ENCODE measurements at places on chromosomes 13 and 19.

GRCh38 chr19:20444202-20444885 is 121.2 kb downstream of the ZNF737 start:
- no peak for DNase-seq

DNA sequence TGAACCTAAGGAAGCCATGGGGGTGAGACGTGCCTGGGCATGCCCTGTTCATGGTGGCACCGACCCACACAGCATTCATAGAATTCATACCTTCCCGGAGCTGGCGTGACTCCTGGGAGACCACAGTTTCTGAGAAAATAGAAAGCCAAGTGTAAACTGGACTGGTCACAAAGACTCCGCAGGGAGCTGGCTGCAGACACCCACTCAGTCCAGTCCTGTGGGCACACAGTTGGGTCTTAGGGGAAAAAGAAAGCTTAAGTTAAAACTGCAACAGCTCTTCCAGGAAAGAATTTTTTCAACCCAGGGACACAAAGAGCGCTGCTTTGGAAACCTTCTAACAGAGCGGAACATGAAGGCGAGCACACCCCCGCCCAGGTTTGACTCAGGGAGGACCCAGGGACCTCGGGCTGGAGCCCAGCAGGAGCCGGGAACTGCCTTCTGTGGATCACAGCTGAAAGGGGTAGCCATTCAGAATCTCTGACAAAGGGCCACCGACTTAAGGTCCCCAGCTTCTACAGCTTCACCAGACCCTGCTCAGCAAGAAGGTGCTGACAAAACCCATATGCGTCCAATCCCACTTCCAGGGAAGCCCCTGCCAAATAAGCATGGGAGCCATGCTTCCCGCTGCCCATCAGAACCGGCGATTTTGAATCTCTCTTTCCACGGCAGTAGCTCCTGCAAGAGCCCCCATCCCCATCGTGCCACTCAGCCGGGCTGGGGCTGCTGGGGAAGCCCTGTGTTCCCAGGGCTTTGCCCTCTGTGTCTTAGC is 183.7 kb downstream of the COL4A1 start:
- peak; percentile 50 for DNase-seq

DNA sequence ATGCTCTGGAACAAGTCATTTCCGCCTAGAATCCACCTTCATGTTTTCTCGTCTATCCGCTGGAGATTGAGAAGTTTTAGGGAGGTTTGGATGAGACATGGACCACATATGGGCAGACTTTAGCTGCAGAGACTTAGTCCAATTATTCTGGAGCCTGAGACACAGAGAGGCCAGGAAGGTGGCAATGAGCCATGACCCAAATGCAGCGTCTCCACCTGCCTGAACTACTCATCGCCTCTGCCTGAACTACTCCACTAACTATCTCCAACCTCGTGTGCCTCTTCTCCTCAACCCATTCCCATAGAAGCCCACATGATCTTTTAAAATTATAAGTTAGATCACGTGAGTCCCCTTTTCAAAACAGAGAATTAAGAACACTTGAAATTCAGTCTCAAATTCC is 5.6 kb downstream of the PLEKHA4 start:
- no peak for DNase-seq

GRCh38 chr13:35781036-35782000 is 304.8 kb upstream of the MAB21L1 start:
- no peak for DNase-seq

DNA sequence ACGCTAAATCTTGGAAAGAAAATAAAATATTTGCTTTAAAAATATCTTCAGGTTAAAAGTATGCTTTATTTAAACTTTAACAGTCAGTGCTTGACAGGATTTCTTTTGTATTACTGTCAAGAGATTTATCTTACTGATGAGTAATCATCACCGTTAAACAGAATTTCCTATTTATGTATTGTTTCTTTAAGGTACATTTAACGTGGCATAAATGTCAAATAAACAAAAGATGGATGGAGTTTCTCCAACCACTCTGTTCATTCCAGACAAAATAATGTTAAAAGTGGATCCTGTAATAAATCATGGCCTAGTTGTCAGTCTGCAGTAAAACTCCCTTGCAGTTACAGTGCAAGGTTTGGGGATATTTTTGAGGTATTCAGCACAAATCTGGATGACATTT is 298.3 kb downstream of the DIAPH3 start:
- no peak for DNase-seq

- no peak for DNase-seq
Observed at GRCh38 chr13:55554741-55555140, 1586.0 kb upstream of the PRR20A start.

- no peak for DNase-seq
Observed at GRCh38 chr13:28049880-28050875, 50.2 kb downstream of the FLT3 start.

DNA sequence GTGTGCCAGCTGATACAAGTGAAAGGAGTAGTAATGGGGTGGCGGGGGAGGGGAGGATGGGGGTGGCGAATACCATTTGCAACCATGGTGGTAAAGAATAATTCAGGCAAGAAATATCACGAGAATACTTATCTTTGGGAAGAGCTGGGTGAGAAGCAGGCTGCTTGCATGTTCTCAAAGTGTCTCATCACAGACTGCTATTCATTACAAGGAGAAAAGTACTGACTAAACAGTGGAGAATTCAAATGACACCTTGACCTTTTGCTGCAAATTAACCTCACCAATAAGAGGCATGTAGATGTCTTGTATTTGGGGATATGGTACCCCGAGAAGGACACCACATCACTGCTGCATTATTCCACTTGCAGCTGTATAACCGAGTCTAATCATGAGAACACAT is 585.7 kb upstream of the GPC6 start:
- DNase-seq: no peak

GRCh38 chr13:24152292-24153214 is 8.0 kb upstream of the SPATA13 start:
- DNase-seq: no peak

DNA sequence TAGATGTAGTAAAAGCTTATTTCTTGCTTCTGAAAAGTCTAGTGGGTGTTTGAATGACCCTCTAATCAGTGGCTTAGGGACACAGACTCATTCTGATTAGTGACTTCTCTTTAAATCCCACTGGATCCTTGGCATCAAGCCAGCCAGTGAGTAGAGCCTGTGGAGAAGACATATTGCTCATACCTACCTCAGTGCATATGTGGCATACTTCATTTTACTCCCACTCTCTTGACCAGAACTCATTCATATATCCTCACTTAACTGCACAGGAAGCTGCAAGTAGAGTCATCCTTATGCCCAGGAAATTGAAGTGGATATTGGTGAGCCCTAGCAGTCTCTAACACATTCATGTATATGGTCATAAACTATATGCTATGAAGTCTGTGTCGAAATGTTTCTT is 148.3 kb downstream of the PDS5B start:
- DNase-seq: no peak

GRCh38 chr13:35699825-35700510 is 223.5 kb upstream of the MAB21L1 start:
- DNase-seq: no peak

- no peak for DNase-seq
Observed at GRCh38 chr19:7342143-7342542, 6.6 kb upstream of the ARHGEF18 start.

DNA sequence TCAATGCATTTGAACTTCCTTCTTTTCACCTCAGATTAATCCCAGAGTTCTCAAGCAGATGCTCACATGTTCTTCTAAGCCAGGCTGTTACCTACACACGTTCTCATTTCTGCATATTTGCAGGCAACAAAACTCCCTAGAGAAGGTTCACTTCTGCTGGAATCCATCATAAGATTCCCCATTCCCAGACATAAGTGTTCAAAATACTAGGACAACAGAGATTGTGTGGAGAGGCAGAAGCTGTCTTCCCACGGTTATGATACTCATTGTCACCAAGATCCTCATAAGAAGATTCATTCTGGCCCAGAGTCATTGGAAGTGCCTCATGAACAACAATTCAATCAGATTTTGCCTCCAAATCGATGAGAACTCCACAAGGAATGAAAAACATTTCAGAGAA is 931.6 kb upstream of the MIR17HG start:
- no peak for DNase-seq

- no peak for DNase-seq
Observed at GRCh38 chr13:78341032-78341431, 262.3 kb downstream of the POU4F1 start.

GRCh38 chr13:99969919-99970650 is 1.5 kb downstream of the ZIC5 start:
- DNase-seq: peak; percentile 73

DNA sequence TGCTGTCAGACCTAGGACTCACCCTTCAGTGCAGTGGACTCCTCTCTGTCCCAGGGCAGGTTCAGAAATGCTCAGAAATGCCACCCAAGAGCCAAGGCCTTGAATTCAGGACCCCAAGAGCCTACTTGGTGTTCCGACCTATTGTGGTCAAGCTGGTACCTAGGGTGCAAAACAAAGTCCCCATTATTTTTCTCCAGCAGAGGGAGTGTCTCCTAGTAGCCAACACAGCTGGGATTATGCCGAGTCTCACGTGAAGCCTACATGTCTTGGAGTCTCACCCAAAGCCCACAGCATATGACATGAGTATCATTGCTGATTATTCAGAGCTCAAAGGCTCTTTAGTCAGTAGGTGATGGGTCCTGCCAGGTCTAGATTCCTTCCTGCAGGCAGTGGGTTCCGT is 671.1 kb upstream of the SPRY2 start:
- no peak for DNase-seq

DNA sequence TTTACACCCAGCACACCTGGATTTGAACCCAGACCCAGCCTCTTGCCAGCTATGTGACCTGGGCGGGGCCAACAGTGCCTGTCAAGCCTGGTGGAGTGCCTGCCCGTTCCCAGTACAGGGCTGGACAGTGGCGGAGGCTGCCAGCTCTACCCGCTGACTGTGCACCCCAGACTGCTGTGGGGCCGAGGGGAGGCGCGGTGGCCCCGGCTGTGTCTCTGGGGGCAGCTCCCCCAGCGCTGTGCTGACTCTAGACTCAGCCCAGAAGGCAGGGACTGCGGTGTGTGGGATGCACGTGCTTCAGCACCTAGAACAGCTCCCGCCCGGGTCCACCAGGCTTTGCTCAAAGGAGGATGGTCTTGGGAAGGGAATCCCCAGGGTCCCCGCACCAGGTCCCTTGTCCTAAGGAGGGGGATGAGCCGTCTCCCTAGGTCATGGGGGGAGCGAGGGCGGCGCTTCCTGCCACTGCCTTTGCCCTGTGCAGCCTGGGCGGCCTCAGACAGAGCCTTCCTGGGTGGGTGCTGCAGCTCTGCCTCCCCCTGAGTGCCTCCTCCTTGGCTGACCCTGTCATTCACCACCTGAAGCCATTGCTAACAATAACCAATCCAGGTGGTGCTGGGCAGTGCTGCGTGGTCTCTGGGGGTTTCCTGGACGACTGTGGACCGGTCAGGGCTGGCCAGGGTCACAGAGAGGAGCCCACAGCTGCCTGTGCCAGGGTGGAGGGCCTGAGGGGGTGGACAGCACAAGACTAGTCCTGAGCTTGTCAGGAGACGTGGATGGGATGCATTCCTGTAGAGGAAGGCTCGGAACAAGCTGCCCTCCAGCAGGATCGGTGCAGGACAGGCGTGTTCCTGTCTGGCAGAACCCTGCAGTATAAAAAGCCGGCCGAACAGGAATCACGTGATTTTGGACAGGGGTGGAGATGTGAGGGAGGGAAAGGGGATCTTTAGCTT is 18.6 kb downstream of the TMEM255B start:
- DNase-seq: no peak

DNA sequence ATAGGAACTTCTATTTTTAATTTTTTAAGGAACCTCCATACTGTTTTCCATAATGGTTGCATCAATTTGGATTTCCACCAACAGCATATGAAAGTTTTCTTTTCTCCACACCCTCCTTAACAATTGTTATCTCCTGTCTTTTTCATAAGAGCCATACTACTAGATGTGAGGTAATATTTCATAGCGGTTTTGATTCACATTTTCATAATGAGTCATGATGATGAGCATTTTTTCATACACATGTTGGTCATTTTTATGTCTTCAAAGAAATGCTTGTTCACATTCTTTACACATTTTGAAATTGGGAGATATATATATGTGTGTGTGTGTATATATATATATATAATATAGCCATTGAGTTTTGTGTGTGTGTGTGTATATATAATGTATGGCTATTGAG is 420.3 kb upstream of the PCDH9 start:
- no peak for DNase-seq

DNA sequence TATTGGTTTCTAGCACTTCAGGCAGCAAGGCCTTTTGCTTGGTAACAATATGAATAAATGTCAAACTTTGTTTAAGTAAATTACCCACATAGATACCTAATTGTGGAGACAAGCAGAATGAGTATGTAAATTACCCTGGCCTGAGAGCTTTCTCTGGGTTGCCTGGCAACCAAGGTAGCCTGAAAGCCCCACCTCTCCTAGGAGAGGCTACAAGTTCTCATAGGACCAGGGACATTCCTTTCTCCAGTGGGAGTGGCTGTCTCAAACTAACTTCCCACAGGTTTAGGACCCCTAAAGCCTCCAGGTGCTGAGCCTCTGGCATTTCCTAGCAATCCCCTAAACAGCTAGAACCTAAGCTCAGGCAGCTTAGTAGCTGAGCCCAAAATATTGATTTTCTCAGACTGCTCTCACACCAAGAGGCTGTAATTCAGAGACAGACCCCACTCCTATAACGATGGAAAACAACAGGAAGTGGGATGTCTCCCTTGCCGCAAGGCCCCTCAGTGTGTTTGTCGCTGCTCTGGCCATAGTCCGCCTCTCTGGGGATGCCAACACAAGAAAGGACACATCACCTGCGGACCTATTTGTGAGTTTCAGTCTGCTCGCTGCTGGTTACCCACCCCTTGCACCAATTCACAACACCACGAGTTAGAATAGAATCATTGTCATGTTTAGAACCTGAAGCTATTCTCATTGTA is 207.3 kb downstream of the DLEU7 start:
- DNase-seq: no peak

DNA sequence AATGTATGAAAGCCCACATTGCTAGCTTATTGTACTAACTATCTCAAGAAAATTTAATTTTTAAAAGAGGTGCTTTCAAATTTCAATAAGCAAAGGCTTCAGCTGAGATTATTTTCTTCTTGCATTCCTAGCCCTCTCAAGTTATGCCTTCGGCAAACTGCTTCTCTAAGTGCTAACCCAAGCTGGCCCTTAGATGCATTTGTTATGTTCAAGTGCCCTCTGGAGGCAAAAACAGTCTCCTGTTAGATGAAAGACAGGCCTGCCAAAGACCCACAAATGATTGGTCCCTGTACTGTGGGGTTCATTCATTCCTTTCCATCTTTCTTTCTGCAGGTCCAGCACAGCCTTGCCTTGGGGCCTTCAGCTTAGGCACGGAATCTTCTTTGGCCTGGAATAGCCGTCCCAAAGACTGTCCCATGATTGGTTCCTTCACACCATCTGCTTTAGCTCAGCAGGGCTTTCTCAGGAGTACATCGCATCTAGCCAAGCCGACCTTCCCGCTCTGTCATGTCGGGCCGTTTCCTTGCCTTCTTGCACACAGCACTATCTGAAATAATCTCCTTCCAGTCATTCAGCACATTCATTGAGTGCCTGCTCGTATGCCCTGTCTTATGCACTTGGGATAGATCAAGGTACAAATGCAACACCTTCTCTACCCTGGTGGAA is 26.4 kb upstream of the TPTE2 start:
- no peak for DNase-seq

GRCh38 chr13:27054760-27055159 is 116.9 kb downstream of the USP12 start:
- DNase-seq: no peak

Data from NCI-H774 (cell line).